T1000 (cell line): ENCODE measurements at places on chromosomes 1 and 21.

DNA sequence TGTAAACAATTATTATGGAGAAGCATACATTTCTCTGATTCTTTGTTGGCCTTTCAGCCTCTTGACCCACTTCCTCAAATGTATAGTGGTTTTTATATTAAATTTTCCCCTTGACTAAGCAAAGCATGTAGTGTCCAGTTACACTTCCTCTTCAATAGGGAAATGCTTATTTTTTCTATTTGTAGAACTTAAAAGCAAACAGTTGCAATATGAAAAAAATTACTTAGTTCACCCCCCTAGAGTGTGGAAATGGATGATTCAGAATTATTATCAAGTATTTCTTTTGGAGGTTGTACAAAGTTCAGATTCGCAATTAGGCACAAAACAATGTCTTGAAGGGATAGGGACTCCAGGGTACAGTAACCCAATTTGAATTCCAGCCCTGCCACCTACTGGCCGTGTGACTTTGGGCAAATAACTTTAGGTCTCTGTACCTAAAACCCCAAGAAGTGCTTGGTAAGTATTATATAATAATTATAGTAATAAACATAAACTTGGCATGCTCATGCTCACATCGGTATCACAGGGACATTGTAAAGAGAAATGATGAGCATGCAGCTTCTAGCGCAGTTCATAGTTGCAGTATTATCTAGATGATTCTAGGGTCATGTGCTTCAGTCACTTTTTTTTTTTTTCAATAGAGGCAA, 28.6 kb upstream of the IFNGR2 start:
- no peak for DNase-seq

- DNase-seq = no peak
Observed at GRCh38 chr1:10515301-10515975, 40.7 kb downstream of the PEX14 start.

DNA sequence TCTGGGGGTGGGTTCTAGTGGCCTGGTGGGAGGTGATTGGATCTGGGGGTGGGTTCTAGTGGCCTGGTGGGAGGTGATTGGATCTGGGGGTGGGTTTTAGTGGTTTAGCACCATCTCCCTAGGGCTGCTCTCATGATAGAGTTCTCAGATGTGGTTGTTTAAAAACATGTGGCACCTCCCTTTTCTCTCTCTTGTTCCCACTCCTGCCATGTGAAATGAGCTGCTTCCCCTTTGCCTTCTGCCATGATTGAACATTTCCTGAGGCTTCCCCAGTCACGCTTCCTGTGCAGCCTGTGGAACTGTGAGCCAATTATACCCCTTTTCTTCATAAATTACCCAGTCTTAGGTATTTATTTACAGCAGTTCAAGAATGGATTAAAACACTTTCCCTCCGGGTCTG, 327.3 kb upstream of the AJAP1 start:
- DNase-seq = no peak

- no peak for DNase-seq
Observed at GRCh38 chr1:115648717-115649691, 7.2 kb downstream of the VANGL1 start.

GRCh38 chr1:116579259-116579875, 8.5 kb upstream of the CD58 start:
- DNase-seq = no peak
